ENCODE measurements at places on chromosomes 4 and X. TPM values are rescaled to one million over a fixed set of nuclear protein-coding genes. Genes with fewer than 3 reads are reported as not detected.

PRRG3 gene
- 0.17 TPM for total RNA-seq

POF1B gene
- not detected for total RNA-seq

GRCh38 chr4:37197899-37198298 is 46.6 kb upstream of the NWD2 start:
- no peak for DNase-seq

DNA sequence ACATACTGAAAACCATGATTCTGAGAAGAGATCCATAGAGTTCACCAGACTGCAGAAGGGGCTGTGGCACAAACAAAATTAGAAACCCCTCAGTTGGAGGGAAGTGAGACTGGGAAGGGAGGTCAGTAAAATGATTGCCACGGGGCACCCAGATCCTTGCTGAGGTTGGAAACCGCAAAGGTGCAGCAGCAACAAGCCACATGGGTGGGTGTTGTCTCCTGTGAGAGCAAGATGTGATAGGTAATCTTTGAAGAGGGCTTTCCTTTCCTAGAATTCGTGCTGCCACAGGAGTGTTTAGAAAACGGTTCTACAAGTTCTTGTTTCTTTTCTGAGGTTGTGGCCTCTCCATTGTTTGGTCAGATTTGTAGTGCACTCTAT is 85.5 kb downstream of the NFKB1 start:
- DNase-seq, result no peak

DNA sequence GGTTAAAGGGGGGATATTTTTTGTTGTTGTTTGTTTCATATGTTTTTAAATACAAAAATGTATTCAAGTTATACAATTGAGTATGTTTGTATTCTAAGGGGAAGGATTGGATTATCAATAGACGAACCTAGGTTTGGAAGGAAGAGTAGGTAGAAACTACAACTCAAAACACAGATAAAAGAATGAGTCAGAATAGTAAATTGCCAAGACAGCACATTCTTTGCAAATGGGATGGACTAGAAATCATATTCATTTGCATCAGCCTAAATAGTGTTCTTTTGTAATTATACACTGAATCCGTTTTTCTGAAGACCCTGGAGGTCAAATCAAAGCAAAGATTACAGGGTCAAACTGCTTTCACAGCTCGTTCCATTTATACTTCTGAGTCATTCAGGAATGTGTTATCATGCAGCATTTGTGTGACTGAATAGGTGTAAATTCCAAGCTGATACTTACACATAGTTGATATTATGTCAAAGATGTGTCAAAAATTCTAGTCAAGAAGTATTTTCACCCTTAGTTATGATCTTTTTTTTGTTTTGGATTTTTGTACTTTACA is 273.3 kb upstream of the FAT4 start:
- peak; percentile 50 for DNase-seq

- no peak for DNase-seq
Measured at GRCh38 chr4:163665521-163666331, 171.2 kb downstream of the TMA16 start.

- DNase-seq, result no peak
Measured at GRCh38 chr4:136935305-136935704, 597.0 kb downstream of the PCDH18 start.

GRCh38 chr4:78370631-78371372 is 180.8 kb upstream of the ANXA3 start:
- no peak for DNase-seq

- peak; percentile 14 for DNase-seq
Measured at GRCh38 chrX:45524805-45525204, 324.1 kb upstream of the DIPK2B start.

DNA sequence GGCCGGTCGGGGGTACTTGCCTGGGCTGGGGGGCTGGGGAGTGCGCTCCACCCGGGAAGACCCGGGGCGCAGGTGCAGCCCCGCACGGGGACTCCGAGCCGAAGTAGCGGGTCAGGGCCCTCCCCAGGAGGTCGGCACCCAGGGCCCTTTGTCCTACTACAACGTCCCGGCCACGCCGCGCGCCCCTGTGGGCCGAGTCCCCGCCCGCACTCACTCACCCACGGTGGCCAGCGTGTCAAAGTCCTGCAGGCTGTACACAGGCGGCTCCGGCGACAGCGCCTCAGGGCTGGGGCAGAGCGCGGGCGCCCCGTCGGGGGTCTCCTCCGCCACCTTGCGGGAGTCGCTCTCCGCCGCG is 602 bp downstream of the PRKX start:
- DNase-seq, result no peak

DNA sequence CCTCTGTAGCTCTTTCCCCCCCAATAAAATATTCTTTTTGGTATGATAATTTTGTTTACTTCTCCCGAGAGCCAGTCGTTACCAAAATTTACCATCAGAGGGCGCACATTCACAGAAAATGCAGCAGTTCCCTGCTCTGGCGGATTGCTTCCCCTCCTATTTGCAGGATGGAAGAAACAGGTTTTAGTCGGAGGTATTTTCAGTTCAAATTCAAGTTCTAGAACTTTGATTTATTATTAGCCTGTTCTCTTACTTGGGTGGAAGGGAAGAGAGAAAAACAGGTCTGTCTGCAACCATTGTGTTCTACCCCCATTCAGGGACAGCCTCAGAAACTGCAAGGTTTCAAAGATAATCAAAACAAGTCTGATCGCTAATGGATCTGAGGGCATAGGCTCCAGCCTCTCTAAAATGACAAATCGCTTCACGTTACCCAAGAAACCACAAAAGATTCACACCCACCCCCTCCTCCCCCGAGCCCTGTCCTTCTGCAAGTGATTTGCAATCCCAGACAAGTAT is 263.8 kb upstream of the RPS6KA3 start:
- DNase-seq, result no peak
